ENCODE measurements at places on chromosomes 16 and 17. TPM values are rescaled to one million over a fixed set of nuclear protein-coding genes. Genes with fewer than 3 reads are reported as not detected.

GRCh38 chr17:31915456-31916100, 14.1 kb upstream of the UTP6 start:
- no peaks in the 10 kb centered on the region for H3K36me3 ChIP-seq
- no peak overlapping the region for H3K27ac ChIP-seq
- no peak overlapping the region for H3K4me3 ChIP-seq
- H3K27me3 ChIP-seq, result no peaks in the 10 kb centered on the region
- no peaks in the 10 kb centered on the region for H3K4me1 ChIP-seq

DNA sequence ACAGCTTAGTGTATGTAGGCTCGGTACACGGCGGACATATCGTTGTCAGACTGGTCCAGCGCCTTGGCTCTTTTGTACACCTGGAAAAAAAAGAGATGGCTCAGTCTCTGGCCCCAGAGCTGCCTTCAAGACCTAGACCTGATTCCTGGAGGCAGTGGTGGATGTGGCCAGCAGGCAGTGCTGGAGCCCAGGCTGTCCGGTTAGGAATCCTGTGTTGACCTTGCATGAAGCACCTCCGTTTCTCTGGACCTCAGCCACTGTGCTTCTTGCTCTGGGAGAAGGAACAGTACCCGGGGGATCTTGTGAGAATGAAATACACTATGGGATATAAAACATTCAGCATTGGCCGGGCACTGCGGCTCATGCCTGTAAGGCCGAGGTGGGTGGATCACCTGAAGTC, 2.8 kb upstream of the ROGDI start:
- H3K36me3 ChIP-seq, result peaks cover 18% of the 10 kb centered on the region
- no peaks in the 10 kb centered on the region for H3K27me3 ChIP-seq
- DNase-seq, result no peak
- H3K4me1 ChIP-seq, result peaks cover 33% of the 10 kb centered on the region

GRCh38 chr16:66383551-66383950, 17.1 kb downstream of the CDH5 start:
- H3K4me3 ChIP-seq, result no peak overlapping the region
- peaks cover 23% of the 10 kb centered on the region for H3K4me1 ChIP-seq
- peaks cover 3% of the 10 kb centered on the region for H3K36me3 ChIP-seq

GRCh38 chr16:2091547-2092255, 43.9 kb downstream of the TSC2 start:
- H3K27ac ChIP-seq, result no peak overlapping the region
- H3K36me3 ChIP-seq, result peaks cover 17% of the 10 kb centered on the region
- H3K4me3 ChIP-seq, result no peak overlapping the region
- DNase-seq, result no peak

GRCh38 chr17:13865650-13866049, 203.7 kb upstream of the COX10 start:
- H3K27ac ChIP-seq, result no peak overlapping the region
- no peak for DNase-seq
- H3K4me3 ChIP-seq, result no peak overlapping the region
- H3K4me1 ChIP-seq, result peaks cover 34% of the 10 kb centered on the region
- H3K27me3 ChIP-seq, result no peaks in the 10 kb centered on the region

DNA sequence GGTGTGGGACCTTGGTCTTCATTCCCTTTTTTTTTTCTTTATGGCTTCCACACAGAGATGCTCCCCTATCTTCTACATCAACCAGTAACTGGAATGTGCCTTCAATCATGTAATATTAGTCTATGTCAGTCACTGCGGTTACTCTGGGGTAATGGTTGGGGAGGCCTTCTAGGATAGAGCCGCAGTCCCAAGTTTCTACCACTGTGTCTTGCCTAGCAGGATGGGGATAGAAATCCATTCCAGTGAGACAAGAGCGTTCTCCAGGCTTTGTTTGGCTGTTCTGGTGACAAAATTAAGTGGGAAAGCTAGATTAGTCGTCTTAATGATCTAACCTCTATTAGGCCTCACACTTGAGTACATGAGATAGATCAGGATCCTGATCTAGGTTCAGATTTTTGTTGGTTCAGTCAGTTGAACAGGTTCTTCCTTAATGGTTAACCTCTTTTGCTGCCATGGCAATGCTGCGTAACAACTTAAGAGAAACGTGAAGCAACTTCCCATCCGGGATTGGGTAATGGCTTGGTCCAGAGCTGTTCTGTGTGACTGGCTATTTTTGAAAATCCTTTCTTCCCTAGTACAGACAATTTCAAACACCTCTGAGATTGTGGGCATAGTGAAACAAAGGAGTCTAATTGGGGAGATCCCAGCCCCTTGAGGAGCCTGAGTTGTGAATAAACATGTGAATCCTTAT, 8.7 kb downstream of the MSL1 start:
- H3K4me3 ChIP-seq, result no peak overlapping the region
- peak overlapping the region; percentile 5 for H3K27ac ChIP-seq
- no peaks in the 10 kb centered on the region for H3K4me1 ChIP-seq
- H3K36me3 ChIP-seq, result peaks cover 74% of the 10 kb centered on the region
- DNase-seq, result no peak

- no peaks in the 10 kb centered on the region for H3K36me3 ChIP-seq
- H3K27ac ChIP-seq, result no peak overlapping the region
- H3K4me3 ChIP-seq, result no peak overlapping the region
- no peaks in the 10 kb centered on the region for H3K27me3 ChIP-seq
- no peaks in the 10 kb centered on the region for H3K4me1 ChIP-seq
- DNase-seq, result no peak
Observed at GRCh38 chr17:6940186-6940649, 55.6 kb upstream of the ALOX12 start.

DNA sequence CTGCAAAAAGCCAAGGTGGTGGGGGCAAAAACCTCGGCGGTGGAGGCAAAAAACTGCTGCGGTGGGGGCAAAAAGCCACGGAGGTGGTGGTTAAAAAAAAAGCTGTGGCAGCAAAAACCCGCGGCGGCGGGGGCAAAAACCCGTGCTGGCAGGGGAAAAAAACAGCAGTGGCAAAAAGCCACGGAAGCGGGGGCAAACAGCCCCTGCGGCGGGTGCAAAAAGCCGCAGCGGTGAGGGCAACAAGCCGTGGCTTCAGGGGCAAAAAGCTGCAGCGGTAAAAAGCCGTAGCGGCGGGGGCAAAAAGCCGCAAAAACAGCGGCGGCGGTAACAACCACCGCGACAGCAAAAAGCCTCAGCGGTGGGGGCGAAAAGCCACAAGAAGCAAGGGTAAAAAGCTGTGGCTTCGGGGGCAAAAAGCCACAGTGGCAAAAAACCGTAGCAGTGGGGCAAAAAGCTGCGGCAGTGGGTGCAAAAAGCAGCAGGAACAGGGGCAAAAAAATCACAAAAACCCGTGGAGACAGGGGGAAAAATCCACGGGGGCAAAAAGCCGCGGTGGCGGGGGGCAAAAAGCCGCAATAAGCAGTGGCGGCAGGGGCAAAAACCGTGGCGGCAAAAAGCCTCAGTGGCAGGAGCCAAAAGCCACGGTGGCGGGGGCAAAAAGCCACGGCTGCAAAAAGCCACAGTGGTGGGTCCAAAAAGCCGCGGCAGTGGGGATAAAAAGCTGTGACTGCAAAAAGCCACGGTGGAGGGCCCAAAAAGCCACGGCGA, 193.7 kb downstream of the SHCBP1 start:
- H3K4me1 ChIP-seq, result no peaks in the 10 kb centered on the region
- H3K27ac ChIP-seq, result no peak overlapping the region
- no peak overlapping the region for H3K4me3 ChIP-seq
- no peaks in the 10 kb centered on the region for H3K36me3 ChIP-seq
- DNase-seq, result no peak
- no peaks in the 10 kb centered on the region for H3K27me3 ChIP-seq

GRCh38 chr16:57935904-57936303, 35.0 kb downstream of the CNGB1 start:
- H3K27ac ChIP-seq, result no peak overlapping the region
- no peak for DNase-seq
- H3K4me1 ChIP-seq, result no peaks in the 10 kb centered on the region
- no peak overlapping the region for H3K4me3 ChIP-seq

DNA sequence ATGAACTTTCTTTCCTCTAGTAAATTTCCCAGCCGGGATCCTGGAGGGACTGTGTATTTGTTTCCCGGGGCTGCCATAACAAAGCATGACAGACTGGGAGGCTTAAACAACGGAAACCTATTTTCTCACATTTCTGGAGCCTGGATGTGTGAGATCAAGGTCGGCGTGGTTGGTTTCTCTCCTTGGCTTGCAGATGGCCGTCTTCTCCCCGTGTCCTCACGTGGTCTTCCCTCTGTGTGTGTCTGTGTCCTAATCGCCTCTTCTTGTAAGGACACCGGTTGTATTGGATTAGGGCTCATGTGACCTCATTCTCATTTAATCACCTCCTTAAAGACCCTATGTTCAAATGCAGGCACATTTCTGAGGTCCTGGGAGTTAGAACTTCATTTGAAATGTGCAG, 22.0 kb upstream of the USP10 start:
- H3K4me1 ChIP-seq, result no peaks in the 10 kb centered on the region
- DNase-seq, result no peak
- no peak overlapping the region for H3K27ac ChIP-seq
- no peak overlapping the region for H3K4me3 ChIP-seq
- no peaks in the 10 kb centered on the region for H3K36me3 ChIP-seq

DNA sequence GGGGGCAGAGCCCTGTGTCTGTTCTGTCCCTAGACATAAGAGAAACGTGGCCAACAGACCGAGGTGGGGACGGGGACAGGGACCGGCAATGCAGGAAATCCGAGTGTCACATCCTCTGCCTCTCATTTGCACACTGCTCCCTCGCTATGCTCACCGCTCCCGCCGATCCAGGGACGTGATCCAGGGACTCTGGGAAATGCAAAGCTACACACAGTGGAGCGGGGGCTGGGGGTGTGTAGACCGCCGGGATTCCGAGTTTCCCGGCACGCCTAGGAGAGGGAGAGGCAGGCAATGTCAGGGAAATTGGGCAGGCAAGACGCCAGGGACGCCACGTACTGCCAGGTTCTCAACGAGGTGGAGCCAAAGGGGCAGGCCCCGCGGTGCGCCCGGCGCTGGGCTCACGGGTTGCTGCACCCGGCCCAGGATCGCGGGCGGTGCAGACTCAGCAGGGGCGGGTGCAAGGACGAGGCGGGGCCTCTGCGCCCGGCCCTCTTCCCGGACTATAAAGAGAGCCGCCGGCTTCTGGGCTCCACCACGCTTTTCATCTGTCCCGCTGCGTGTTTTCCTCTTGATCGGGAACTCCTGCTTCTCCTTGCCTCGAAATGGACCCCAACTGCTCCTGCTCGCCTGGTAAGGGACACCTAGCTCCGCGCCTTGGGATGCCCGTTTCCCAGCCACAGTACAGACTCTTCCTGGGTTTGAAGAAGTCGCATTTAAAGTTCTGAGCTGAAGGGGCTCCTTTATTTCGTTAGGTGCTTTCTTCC, at the start of gene MT1X:
Gene MT1X, plus strand, starts transcription at position 532 of the 764 bp plus-strand sequence. Its CDS starts 71 bp downstream, at position 603.
- no peak within 1 kb of the TSS for H3K27ac ChIP-seq
- peaks cover 4% of the 10 kb centered on the region for H3K4me1 ChIP-seq
- H3K27me3 ChIP-seq, result peaks cover 53% of the 10 kb centered on the region
- DNase-seq, result peak; percentile 78
- peak within 1 kb of the TSS; percentile 81 for H3K4me3 ChIP-seq
- peaks cover 3% of the 10 kb centered on the region for H3K36me3 ChIP-seq

DNA sequence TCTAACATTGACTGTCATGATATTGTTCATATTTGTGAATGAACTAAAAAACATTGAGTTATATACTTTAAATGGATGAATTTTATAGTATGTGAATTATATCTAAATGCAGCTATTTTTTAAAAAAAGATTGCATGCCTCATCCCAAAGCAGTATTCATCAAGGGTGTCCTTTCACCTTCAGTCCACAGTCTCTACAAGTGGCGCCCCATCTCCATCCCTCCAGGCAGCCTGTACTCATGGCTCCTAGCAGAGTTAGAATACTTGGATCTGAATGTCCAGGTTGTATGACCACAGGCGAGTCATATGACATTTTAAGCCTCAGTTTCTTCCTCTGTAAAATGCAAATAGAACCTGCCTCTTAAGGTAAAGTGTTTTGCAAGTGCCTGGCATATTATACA, 69.8 kb downstream of the TMEM100 start:
- peaks cover 14% of the 10 kb centered on the region for H3K4me1 ChIP-seq
- no peak for DNase-seq
- peaks cover 9% of the 10 kb centered on the region for H3K27me3 ChIP-seq
- no peaks in the 10 kb centered on the region for H3K36me3 ChIP-seq

DNA sequence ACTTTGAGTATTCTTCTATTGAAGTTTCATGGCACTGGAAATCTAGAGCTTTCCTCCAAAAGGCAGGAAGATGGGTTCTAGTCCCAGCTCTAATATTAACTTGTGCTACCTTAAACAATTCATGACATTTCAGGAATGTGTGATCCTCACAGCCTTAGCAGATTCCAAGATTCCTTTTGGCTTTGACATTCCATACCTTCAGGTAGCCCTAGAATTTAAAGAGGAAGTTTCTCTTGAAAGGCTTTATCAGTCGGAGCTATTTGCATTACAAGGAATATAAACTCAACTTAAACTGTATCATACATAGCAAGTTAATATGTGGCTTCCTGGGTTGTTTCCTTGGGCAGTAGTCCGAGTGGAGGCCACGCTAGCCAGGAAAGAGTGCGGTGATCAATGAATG, 330.0 kb downstream of the SHISA9 start:
- H3K4me1 ChIP-seq, result peaks cover 5% of the 10 kb centered on the region
- no peak for DNase-seq
- H3K4me3 ChIP-seq, result no peak overlapping the region
- H3K27ac ChIP-seq, result no peak overlapping the region
- no peaks in the 10 kb centered on the region for H3K27me3 ChIP-seq

- DNase-seq, result no peak
- no peaks in the 10 kb centered on the region for H3K27me3 ChIP-seq
- H3K36me3 ChIP-seq, result peaks cover 3% of the 10 kb centered on the region
- no peak overlapping the region for H3K27ac ChIP-seq
- peaks cover 3% of the 10 kb centered on the region for H3K4me1 ChIP-seq
Observed at GRCh38 chr16:12009922-12010321, 33.4 kb downstream of the SNX29 start.

DNA sequence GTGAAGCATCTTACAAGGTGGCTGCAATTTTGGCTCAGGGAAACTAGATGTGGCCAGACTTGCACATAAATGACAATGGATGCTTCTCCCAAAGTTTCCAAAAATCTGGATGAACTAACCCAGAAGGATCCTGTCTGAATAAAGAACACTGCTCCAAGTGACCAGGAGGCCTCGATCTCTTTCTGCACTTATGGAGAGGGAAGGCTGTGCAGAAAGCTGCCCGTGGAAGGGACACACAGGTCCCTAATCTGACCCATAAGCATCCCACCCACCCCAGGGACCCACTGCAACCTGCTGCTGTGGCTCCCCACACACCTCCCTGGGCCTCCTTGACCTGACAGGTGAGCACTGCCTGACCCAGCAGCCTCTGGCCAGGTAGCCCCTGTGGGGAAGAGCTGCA, 74.6 kb upstream of the SEC14L1 start:
- H3K27ac ChIP-seq, result no peak overlapping the region
- no peaks in the 10 kb centered on the region for H3K4me1 ChIP-seq
- peaks cover 54% of the 10 kb centered on the region for H3K27me3 ChIP-seq
- no peak overlapping the region for H3K4me3 ChIP-seq

C17orf113 gene
- 4.4 TPM for total RNA-seq

NTHL1 gene
- total RNA-seq, result 31.1 TPM

PMFBP1 gene
- 3.7 TPM for total RNA-seq

NPTX1 gene
- 0.27 TPM for total RNA-seq

KRTAP4-6 gene
- not detected for total RNA-seq

ST3GAL2 gene
- total RNA-seq, result 47.4 TPM

RPGRIP1L gene
- total RNA-seq, result 22.0 TPM

Data from mesothelial cell of epicardium (in vitro differentiated cells).